ENCODE measurements at places on chromosomes 5 and 9.

DNA sequence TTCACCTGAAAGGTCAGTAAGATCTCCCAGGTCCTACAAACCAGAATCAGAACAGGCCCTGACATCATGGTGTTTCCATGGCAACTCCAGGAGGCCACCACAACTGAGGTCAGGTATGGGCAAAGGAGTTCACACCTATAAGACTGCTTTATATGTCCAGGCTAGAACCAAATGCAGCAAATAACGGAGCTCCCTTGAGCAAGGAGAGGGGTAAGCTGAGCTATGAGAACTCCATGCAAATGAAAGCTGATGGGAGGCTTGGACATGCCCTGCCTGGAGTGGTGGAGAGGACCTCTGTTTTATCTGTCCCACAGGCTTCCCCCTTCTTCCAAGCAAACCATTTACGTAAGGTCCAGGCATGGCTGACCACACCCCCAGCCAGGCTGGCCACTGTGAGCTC lies 207.7 kb downstream of the SPOCK1 start:
- no peak for DNase-seq

DNA sequence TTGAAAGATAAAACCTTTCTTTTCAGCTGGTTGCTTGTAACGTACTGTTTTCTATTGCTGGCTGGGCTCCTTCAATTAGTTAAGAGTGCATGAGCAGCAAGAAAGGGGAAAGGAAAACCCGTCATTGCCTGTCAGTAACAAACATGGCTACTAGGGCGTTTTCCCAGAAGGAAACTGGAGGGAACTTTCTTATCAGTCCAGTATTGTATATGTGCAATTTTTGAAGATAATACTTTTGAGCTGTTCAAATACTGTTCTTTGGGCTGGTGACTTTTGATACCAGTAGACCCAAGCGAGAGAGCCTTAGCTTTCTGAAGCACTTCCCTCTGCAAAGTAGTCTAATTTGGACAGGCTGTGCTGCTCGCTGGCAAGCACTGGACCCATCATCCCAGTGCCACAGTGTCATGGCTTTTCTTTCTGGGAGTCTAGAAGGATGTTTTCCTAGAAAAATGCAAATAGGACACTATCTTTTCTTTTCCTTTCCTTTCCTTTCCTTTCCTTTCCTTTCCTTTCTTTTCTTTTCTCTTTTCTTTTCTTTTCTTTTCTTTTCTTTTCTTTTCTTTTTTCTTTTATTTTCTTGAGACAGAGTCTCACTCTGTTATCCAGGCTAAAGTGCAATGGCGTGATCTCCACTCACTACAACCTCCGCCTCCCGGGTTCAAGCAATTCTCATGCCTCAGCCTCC lies 149.9 kb upstream of the SMIM23 start:
- DNase-seq, result no peak

GRCh38 chr9:2208991-2209390 lies 193.8 kb downstream of the SMARCA2 start:
- DNase-seq, result no peak

- no peak for DNase-seq
Observed at GRCh38 chr9:98809311-98810101, 2.0 kb downstream of the GALNT12 start.

- DNase-seq, result no peak
Observed at GRCh38 chr9:69433392-69433791, 108.4 kb downstream of the ENTREP1 start.

DNA sequence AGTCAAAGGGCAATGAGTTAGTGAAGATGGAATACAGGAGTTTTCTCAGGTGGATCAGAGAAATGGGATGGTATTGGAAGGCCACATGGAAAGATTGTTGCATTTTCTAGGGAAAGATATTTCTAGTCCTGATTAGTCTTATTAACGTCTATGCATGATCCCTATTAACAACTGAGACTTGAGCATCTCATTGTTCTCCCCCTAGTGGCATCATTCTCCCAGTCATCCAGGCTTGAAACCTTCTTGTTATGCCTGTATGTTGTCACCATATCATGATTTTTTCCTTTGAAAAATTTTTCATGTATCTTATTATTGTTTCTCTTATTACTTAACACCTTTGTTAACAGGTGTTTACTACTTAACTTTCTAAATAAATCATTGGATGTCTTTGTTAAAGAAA lies 34.4 kb downstream of the KIF2A start:
- DNase-seq, result no peak

- no peak for DNase-seq
Observed at GRCh38 chr5:60649288-60649917, 50.6 kb downstream of the DEPDC1B start.

DNA sequence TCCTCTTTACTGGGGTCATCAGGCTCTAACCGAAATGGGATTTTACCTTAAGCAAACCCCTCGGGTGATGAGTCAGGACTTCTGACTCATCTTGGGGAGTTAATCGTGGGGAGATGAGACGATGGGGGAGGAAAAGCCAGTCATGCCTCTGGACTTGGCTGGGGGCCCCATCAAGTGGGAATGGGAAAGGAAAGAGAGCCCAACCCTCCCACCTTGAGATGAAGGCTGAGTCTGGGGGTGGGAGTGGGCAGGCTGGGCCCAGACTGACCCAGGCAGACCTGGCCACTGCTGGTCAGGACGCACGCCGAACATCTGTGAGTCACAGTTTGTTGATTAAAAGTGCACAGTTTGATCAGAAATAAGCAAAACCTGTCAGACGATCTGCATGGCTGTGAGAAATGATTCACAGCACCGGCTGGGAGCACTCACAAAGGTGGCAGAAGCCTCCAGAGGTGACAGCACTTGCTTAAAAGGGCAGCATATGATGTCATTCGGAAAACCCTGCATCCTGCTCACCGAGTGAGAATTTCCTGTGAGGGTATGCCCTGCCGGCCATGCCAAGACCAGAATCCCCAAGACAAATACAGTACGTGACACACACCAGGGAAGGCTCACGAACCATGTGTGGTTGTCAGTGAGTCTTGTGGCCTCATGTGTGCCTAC lies 50.0 kb upstream of the SLC25A51 start:
- DNase-seq, result no peak

DNA sequence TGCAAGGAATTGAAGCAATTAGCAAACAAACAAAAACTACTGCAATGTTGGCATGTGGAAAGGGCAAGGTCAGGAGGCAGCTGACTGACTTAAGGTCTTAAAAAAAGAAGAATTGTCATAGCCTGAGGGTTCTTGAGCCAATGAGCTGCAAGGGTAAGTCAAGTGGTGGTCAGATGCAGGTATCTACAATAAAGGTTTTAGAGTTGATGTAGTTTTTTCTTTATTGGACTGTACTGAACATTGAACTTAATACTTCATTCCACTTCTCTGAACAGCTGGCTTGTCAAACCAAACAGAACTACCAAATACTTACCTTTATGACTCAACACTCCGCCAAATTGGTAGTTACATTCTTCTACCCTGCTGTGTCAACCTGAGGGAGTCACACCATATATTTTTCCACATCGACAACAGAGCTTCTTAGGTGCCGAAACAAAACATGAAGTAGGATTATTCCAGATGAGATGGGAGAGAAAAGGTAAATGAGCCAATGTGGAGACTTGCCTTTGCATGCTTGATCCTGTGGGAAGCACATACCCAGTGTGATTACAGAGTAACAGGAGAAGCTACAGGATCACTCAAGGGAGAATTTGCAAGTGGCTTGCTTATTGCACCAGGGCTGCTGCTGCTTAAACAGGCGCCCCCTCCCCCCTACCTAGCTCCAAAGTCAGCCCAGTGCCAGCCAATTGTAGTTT lies 35.3 kb downstream of the EQTN start:
- DNase-seq, result no peak

DNA sequence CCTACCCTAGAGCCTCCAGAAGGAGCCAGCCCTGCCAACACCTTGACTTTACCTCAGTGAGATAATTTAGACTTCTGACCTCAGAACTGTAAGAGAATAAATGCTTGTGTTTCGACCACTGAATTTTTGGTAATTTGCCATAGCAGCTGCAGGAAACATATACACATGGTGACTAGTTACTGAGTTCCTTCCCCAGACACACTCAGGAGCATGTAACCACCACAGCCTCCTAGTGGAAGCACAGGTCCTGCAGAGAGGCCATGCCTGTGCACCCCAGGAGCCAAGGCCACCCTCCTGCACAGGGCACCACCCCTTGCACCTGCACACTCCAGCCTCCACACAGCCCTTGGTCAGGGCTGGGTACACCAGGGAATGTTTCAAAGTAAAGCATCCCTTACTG lies 7.6 kb upstream of the CAMSAP1 start:
- DNase-seq, result no peak

- peak; percentile 90 for DNase-seq
Observed at GRCh38 chr9:84668196-84669012, 1.1 kb upstream of the NTRK2 start.

DNA sequence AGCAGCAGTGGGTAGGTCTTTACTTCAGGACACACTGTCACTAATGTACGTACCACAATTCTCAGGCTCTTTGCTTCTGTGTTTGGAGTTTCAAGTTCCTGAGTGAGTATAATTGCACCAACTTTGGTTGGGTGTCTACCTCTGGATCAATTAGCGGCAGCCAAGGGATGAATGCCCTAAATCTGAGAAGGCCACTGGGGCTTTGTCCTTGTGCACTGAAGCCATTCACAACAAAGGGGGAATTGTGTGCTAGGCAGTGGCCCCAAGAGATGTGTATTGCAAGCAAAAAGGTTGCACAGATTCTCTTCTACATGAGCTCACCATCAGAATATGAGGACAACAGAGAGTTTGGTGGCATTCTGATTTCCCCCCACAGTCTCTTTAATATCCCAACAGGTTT lies 3.9 kb upstream of the PHF24 start:
- no peak for DNase-seq

GRCh38 chr5:38710627-38711026 lies 135.2 kb upstream of the OSMR start:
- no peak for DNase-seq

DNA sequence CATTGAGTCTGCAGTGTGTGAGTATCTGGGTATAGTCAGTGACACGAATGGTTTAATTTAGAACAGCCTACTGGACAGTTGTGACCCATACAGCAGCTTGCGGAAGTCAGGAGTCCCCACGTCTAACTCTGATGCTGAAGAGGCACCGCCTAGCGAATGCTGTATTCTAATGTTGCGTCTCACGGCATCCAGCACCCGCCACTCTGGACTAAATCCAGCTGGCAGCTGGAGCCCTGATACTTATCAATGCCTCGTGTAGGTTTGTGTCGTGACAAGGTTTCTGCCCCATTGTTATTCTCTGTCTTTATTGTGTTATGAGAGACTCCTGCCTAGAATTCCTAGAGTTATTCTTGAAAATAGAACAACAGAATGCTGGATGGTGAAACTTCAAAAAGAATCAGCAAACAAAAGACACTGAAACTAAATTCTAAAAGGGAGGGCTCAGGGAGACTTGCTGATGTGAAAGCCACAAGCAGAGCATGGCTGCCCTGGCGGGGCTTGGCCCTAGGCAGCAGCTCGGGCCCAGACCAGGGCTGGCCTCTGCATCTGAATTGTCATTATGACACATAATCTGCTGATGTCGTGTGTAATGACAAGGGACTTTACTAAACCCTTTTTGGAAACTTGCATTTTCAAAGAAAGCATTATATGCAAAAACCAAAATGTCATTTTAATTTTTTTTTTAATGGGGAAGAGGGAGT lies 123.5 kb upstream of the ICE1 start:
- DNase-seq, result no peak

- DNase-seq, result no peak
Observed at GRCh38 chr5:129935626-129936025, 31.4 kb downstream of the CHSY3 start.

DNA sequence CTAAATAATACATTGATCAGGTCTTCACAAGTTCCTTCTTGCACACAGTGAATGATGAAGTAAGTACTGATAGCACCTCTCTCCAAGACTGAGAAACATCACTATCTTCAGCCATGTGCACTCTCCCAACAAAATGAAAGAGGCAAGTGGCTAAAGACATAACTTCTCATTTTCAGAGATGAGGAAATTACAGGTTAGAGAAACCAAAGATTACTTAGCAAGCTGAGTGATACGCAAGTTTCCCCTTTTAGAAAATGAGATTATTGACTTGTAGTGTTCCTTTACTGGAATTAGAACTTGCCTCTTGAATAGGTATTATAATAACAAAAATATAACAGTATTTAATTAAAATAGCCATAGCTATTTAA lies 21.6 kb downstream of the CEMIP2 start:
- DNase-seq, result no peak

- peak; percentile 25 for DNase-seq
Observed at GRCh38 chr5:3351581-3352442, 243.8 kb upstream of the IRX1 start.

DNA sequence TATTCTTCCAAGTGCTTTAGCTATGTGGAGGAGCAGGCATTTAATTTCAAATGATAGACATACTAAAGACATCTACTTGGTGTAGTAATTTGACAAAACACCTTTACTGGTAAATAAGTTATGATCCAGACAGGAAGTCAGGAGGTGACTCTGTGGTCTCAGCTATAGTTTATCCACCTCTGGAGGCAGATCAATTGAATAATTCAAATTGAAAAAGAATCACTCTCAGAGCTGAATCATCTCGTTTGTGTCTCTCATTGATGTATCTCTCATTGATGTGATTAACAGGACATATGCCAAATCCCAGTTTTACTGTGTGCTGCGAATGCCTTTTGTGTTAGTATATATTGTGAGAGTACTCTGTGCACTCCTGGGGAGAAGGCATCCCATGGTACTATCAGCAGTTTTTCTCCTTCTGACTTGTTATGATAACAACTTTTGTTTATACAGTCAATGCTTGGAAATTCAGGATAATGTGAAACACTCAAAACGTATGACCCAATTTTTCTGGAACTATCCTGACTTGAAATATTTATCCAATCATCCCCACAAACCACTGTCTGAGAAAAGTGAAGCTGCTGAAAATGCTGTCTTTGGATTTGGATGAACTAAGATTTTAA lies 48.5 kb upstream of the DAB2 start:
- DNase-seq, result no peak

DNA sequence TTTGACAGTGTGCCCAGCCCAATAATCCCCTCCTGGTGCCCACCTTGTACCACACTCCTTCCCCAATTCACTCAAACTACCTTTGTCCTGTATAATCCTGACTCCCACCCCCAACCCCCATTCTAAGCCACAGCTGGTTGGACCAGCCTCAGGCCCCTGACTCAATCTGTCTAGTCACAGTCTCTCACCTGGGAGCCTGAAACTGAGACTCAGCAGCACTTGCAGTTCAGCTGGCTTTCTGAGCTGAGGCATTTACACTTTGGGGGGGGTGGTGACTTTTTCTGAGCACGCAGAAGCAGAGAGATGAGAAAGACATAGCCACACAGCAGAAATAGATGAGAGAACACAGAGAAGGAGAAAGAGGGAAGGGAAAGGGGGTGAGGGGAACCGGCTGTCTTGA lies 247.3 kb downstream of the MAN2A1 start:
- DNase-seq, result no peak
